Coronary artery (tissue), 2 donors: ENCODE measurements at places on chromosomes 13 and 19.
A peak's percentile ranks its signal among the peaks of the same experiment; 100 is the strongest.

DNA sequence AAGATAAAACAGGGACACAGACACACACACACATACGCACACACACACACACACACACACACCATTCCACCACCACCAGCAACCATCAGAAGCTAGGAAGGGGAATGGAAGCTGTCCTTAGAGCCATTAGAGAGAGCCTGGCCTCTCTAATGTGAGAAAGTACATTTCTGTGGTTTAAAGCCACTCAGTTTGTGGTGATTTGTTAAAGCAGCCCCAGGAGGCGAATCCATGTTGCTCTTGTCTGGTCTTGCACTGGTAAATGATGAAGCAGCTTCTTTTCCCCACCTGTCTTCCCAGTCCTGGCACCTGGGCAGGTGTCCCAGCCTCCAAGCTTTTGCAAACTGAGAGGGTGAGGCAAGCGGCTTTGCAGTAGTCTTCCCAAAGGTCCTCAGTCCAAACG is 118.9 kb upstream of the KL start:
- DNase-seq, result no peak

GRCh38 chr19:45368737-45369340 is 1.5 kb downstream of the ERCC2 start:
- peak; percentile 72 for DNase-seq

- no peak for DNase-seq
Observed at GRCh38 chr19:40621283-40621682, 20.1 kb downstream of the LTBP4 start.

GRCh38 chr19:16586991-16587832 is 15.0 kb upstream of the SLC35E1 start:
- no peak for DNase-seq

DNA sequence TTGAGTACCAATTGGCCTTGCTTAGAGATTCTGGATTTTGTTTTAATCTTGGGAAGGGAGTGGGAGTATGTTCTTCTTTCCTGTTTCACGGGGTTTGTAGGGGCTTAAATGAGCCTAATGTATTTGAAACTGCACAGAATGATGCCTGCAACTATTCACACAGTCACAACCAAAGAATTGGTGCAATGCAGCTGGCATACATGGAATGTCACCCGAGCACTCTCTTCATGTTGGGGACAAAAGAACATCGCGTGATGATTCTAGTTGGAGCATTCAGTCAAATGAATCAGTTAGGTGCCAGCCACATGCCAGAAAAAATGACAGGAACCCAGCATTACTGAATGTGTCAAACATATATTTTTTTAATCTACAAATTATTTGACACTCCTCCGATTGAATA is 22.1 kb downstream of the STARD13 start:
- DNase-seq, result no peak

DNA sequence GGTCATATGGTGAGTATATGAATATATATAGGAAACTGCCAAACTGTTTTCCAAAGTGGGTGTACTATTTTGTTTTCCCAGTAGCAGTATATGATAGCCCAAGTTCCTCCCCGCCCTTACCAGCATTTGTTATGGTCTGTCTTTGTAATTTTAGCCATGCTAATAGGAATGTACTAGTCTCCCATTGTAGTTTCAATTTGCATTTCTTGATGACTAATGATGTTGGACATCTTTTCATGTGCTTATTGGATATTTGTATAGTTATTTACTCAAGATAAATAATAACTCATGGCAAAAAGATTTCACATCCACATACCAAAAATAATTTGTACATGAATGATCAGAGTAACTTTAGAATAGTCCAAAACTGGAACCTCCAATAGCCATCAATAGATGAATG is 75.3 kb upstream of the SERP2 start:
- DNase-seq, result no peak

DNA sequence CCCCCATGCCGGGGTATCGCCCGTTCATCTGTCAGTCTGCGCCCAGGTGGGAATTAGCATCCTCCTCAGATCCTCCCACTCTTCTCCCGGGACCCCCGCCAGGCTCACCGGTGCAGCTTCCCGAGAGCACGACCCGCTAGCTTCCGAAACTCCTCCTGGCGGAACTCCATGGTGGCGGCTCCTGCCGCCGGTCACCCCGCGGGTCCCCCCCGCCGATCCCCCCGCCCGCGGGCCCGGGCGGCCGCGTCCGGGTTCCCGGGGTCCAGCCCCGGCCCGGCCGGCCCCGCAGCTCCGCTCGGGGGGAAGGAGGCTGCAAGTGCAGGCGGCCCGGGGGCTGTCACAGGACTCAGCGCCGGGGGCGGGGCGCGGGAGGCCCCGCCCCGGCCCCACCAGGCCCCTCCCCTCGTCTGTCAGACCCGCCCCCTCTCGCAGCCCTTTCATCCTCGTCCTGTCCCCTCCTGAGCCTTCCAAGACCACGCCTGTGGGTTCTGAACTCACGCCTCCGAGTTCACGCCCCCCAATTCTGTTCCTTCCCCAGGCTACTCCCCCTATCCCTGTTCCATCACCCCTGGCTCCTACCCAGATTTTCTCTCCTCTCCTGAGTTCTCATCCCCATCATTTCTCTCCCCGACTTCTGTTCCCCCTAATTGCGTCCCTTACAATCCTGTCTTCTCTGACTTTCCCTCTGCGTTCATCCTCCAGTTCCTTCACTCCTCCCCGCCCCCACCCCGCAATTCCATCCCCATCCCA is at the start of gene SLC17A7:
TSS of gene SLC17A7 (minus strand) at position 318 of the 750 bp plus-strand sequence. CDS start at position 170, 148 bp downstream.
- no peak for DNase-seq
